NCI-H460 (cell line): ENCODE measurements at places on chromosomes 1 and 21.

GRCh38 chr1:55064071-55064581, 24.8 kb downstream of the PCSK9 start:
- peak; percentile 22 for DNase-seq

DNA sequence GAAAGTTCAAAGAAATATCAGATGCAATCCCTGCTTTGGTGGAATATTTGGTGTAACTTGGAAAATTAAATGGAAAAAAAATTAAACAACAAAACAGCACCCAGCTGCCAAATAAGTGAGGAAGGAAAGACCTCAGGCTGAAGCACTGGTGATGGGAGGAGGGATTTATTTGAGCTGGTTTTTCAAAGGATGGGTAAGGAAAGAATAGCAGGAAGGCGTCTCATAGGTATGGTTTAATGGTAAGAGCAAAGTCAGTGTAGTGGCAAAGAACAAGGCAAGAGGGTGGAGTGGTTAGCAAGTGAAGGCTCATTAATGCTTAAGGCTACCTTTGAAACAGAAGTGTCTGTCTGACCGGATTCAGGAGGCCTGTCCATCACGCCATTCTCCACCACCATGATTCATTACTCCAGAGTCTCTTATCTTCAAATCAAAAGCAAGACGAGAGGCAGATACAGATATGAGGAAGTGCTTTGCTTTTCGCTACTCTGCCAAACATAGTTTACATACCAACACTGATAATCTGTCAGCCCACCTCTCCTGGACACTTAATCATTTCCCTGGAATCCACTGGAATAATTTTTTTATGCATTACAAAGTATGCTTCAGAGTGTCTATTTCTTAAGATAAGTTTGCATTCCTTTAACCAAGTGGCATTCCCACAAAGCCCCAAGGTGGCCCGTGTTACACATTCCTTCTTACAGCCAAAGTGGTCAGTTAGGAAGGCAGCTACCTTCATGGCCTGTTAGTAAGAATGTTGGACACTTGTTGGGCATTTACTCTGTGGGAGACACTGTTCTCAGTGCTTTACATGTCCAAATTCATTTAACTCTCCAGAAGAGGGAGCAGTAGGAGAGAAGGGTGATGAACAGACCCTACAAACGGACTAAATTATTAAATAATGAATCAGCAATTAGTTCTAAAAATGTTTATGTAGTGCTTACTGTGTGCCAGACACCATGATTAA, 146.6 kb downstream of the ROR1 start:
- no peak for DNase-seq

GRCh38 chr1:239977416-239977815, 114.3 kb upstream of the FMN2 start:
- no peak for DNase-seq

GRCh38 chr1:26023826-26024225, 2.3 kb downstream of the EXTL1 start:
- DNase-seq = no peak
